NCI-H69 (cell line): ENCODE measurements at places on chromosomes 16 and 17.
A peak's percentile ranks its signal among the peaks of the same experiment; 100 is the strongest.

GRCh38 chr16:15598648-15599190 lies 44.2 kb downstream of the MARF1 start:
- no peak for DNase-seq

DNA sequence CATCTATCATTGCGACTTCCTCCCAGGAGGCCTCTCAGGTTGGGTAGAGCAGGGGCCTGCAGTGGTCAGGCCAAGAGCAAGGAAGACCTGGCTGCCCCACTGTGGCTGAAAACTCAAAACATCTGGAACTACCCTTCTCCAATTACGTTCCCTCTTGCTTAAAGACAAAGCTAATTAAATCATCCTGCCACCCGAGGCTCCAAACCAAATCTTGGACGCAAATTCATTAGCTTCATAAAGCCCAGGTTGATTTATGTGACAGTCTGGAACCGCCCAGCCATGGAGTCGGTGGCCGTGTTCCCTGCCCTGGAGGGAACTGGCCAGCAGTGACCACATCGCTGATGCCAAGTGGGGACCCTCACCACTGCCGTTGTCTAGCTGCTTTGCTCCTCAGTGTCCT lies 21.4 kb downstream of the GRIN2C start:
- DNase-seq, result peak; percentile 62

DNA sequence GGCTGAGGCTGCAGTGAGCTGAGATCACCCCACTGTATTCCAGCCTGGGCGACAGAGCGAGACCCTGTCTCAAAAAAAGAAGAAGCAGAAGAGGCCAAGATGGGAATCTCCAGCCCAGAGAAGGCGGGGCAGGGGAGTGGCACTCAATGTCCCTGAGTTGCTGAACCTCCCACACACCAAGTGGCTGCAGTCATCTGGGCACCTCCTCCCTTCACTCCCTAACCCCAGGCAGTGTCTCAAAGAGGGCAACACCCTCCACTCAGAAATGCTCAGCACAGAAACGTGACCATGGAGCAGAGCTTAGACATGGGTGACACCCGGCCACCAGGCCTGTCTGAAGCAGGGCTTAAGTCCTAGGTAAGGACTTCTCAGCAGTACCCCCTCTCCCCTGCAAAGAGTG lies 36.3 kb upstream of the BCAR1 start:
- no peak for DNase-seq

DNA sequence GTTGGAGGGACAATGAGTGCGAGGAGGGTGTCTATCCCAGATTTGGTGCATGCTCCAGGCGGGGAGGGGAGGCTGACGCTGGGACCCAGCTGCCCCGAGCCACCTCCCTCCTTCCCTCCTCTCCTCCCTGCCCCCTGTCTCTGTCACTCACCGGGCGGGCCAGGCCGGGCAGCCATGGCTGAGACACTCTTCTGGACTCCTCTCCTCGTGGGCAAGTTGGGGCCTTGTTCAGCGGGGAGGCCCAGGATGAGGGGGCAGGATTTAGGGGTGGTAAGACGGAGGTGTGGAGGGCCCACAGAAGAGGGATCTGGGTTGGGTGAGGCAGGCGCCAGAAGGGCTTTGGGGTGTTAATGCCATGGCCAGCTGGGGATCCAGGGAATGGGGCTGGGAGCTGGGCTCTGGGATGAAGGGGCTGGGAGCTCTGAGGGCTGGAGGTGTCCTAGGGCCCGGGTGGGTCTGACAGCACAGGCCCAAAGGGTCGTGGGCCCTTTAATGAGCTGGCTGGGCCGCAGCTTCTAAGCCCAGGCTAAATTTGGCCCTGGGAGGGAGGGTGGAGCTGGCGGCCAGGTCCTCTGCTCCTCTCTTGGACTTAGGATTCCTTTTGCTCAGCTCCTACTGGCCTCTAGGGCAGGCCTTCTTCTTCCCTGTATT lies at the start of gene SGCA:
Gene SGCA (plus strand): TSS at position 139 of the 651 bp plus-strand sequence. CDS start 36 bp downstream, at position 175.
- DNase-seq, result no peak

DNA sequence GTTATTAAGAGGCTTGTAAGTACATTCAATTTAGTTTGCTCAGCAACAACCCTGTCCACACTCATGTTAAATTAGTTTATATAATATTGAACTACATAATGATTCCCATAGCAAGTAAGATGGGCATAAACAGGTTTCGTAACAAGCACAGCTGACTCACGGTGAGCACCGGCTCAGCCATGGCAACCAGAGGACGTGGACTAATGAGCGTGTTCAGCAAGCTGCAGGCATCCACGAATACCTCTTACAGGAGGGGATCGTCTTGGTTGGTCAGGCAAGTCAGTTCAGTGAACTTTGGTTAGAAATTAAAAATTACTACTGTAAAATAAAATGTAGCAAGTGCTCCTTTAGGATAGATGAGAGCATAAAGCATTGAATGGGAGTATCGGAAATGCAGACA lies 58.4 kb downstream of the ELAC2 start:
- DNase-seq, result no peak

DNA sequence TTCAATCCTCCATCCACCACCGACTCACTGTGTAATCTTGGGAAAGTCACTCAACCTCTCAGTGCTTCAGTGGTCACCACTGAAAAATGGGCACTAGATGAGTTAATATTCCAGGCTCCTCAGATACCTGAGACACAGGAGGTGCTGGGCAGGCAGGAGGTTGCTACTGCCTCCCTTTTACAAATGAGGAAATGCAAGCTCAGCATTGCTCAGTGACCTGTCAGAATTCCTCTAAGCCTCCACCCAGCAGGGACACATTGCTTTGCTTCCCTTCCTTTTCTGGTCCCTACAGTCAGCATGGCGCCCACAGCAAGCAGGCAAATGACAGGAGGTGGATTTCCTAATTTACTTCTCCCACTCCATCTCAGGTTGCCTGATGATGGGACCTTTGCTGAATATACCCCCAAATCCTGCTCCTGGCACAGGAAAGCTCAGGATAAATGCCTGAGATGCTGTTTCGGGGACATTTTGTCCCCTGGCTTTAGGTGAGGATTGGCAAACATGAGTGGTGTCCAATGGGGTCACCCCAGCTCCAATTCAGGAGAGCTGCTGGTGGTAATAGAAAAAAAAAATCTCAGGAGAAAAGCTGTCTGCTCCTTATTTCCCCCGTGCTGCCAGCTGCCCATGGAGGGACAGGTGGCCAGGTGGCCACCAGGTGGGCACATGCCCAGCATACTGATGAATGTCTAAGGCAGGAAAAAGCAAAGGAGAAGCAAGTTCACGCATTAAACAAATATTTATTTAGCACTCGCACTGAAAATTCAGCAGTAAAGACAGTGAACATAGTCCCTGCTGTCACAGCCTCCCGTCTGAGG lies 5.0 kb upstream of the KRT13 start:
- peak; percentile 65 for DNase-seq

GRCh38 chr16:81493755-81494433 lies 49.3 kb downstream of the CMIP start:
- no peak for DNase-seq

DNA sequence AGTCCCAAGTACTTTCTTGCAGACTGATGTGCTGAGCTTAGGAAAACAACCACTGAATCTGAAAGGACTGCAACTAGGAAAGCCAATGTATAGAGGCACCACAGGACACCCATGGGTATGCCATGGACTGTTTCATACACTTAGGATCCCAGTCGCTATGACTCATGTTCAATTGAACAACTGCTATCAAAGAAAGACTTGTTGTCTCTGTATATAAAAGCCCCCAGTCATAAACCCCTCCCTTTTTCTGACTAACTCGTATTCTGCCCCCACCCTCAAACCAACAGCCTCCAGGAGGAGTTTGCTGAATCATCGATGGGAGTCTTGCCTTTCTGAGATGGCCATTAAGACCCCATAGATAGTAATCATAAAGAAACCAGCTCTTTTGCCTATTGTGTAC lies 205.4 kb downstream of the ANKFN1 start:
- DNase-seq, result no peak

DNA sequence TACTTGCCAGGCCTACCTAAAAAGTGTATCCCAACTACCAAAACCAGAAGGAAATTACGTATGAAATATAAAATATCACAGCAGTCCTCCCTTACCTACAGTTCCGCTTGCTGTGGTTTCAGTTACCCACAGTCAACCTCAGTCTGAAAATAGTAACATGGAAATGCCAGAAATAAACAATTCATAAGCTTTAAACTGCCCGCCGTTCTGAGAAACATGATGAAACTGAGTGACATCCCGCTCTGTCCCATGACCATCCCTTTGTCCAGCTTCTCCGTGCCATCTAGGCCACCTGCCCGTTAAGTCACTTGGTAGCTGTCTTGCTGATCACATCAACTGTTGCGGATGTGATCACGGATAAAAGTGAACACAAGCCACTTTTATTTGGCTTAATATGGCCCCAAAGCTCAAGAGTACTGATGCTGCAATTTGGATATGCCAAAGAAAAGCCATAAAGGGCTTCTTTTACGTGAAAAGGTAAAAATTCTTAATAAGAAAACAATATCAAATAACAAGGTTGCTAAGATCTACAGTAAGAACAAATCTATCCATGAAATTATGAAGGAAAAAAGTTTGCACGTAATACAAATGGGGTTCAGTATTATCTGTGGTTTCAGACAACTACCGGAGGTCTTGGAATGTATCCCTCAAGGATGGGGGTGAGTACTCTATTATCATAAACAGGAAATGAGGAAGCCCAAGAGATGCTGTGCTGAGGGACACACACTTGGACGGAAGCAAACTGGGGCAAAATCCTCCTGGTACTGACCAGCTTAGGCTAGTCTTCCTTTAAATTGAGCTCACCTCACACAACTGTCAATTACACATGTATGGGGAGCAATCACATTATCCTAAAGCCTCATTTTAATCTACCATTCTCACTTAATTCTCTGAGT lies 8.2 kb downstream of the USP22 start:
- no peak for DNase-seq

- DNase-seq, result no peak
Measured at GRCh38 chr17:44786551-44787081, 27.8 kb downstream of the ADAM11 start.

DNA sequence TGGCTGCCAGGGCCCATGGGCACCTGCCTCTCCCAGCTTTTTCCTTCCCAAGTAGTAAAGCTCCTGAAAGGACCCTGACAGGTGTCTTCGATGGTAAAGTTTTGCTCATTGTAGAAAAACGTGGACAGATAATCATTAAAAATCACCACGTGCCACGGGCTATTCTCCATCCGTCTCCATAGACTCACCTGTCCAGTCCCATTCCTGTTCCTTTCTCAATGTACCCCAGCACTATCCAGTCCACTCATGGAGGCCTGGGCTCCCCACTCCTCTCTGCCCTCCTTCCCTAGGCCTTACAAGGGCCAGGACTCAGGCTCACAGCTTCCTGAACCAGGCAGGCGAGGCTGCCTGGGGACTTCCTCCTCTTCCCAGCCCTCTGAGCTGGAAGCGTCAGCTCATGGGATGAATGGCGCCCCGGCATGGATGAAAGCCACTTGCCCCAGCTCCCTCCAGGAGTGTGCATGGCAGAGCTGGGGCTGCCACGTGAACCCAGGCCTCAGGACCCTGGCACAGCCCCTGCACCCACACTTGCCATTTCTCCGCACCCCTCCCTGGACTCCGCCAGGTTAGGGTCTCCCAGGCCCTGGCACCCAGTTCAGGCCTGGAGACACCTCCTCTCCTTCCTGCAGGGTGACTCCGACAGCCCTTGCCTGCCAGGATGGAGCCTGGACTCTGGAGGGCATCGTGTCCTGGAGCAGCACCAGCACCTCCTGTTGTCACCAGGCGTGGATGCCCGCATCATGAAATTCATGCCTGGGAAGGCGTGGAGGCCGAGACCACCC lies 8.8 kb downstream of the CTRB1 start:
- DNase-seq, result no peak

DNA sequence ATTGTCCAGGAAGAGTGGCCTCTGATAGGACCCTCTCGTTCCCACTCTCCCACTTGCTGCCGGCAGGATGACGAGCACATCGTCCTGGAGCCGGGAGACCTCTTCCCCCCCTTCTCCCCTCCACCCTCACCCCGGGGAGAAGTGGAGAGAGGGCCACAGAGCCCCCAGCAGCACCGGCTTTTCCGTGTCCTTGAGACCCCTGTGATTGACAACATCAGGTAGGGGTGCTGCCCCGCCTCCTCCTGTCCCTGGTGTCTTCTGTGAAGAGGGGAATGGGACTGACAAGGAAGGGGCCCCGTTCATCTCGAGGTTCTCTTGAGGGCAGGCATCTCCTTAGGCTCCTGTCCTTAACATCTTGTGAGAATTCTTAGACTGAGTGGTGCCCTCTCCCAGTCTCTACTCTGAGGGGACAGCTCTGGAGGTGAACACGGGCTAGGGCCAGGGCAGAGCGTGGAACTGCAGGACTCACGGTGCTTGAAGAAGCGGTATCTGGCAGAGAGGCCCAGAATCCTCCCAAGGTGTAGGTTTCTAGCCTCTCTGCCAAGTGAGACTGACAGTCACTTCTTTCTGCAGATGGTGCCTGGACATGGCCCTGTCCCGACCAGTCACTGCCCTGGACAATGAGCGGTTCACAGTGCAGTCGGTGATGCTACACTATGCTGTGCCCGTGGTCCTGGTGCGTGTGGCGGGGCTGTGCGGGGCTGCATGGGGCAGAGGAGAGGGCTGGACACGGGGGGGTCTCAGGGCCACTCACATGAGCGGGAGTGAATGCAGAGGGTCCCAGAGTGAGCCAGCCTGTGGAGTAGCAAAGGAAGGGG lies 26.4 kb downstream of the CASKIN2 start:
- no peak for DNase-seq

- DNase-seq, result no peak
Measured at GRCh38 chr16:22014271-22014873, 6.5 kb downstream of the MOSMO start.

DNA sequence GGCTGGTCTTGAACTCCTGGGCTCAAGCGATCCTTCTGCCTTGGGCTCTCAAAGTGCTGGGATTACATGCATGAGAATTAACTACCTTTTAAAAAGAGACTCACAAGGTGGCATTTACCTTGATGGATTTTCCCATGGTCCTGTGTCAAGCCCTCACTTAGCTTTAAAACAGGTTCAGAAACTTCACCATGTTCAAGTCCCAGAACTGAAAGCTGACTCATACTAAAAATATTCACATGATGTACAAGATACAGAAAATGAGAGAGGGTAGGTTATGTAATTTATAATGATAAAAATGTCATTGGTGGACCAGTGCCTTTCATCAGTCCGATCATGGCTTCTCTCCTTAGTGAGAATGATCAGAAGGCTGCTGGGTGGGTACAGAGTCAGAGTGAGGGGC lies 4.3 kb upstream of the AKAP1 start:
- DNase-seq, result no peak
